ENCODE measurements at places on chromosomes 1 and 21.

DNA sequence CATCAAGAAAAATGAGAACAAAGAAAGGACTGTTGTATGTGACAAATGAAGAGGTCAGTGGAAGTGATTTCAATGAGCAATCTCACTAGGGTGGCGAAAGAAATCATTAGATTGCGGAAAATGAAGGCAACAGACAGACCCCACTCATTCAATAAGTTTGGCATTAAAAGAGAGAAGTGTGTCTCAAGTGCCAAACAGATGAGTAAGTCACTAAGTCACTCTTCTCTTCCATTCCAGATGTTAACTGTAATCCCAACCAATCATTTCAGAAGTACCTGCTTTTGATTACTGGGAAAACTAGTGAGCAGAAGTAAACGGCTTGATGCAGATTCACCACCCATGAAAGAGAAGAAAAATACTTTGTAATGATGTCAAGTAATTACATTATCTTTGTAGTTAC lies 144.3 kb upstream of the PRMT6 start:
- H3K36me3 ChIP-seq: no peaks in the 10 kb centered on the region
- no peak overlapping the region for H3K27ac ChIP-seq
- no peak for DNase-seq
- H3K4me3 ChIP-seq: no peak overlapping the region
- peaks cover 4% of the 10 kb centered on the region for H3K27me3 ChIP-seq
- H3K4me1 ChIP-seq: no peaks in the 10 kb centered on the region

GRCh38 chr1:36342426-36343185 lies 19.2 kb upstream of the EVA1B start:
- peak; percentile 52 for DNase-seq
- no peaks in the 10 kb centered on the region for H3K36me3 ChIP-seq
- H3K4me3 ChIP-seq: no peak overlapping the region
- no peaks in the 10 kb centered on the region for H3K27me3 ChIP-seq
- H3K27ac ChIP-seq: no peak overlapping the region

DNA sequence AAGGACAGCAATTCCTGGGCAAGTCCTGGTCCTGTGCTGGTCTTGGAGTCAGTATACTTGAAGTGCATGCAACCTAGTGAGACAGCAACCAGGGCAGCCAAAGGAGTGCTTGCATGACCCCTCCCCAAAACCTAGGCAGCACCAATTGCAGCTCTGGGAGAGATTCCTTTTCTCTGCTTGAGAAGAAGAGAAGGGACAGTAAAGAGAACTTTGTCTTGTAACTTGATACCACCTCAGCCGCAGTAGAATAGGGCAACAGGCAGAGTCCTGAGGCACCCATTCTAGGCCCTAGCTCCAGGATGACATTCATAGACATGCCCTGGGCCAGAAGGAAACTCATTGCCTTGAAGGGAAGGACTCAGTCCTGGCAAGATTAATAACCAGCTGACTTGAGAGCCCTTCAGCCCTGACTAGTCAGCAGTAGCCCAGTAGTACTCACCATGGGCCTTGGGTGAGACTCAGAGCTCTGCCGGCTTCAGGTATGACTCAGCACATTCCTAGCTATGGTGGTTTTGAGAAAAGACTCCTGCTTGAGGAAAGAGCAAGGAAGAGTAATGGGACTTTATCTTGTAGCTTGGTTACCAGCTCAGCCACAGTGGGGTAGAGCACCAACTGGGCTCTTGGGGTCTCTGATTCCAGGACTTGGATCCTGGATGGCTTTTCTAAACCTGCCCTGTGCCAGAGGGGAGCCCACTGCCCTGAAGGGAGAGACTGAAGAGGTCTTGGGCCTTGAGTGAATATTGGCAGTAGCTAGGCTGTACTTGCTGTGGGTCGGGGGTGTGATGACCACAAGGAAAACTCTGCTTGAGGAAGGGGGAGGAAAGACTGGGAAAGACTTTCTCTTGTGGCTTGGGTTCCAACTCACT lies 51.7 kb upstream of the ACADM start:
- H3K27ac ChIP-seq: no peak overlapping the region
- DNase-seq: no peak
- H3K4me3 ChIP-seq: no peak overlapping the region
- H3K36me3 ChIP-seq: no peaks in the 10 kb centered on the region

GRCh38 chr1:2972011-2972878 lies 49.0 kb upstream of the ACTRT2 start:
- DNase-seq: no peak
- H3K4me1 ChIP-seq: peaks cover 9% of the 10 kb centered on the region
- no peaks in the 10 kb centered on the region for H3K27me3 ChIP-seq

GRCh38 chr1:150162862-150163706 lies 13.4 kb downstream of the PLEKHO1 start:
- peaks cover 7% of the 10 kb centered on the region for H3K36me3 ChIP-seq
- peak overlapping the region; percentile 84 for H3K4me3 ChIP-seq
- no peaks in the 10 kb centered on the region for H3K27me3 ChIP-seq
- no peak for DNase-seq
- peaks cover 74% of the 10 kb centered on the region for H3K4me1 ChIP-seq
- H3K27ac ChIP-seq: peak overlapping the region; percentile 99

DNA sequence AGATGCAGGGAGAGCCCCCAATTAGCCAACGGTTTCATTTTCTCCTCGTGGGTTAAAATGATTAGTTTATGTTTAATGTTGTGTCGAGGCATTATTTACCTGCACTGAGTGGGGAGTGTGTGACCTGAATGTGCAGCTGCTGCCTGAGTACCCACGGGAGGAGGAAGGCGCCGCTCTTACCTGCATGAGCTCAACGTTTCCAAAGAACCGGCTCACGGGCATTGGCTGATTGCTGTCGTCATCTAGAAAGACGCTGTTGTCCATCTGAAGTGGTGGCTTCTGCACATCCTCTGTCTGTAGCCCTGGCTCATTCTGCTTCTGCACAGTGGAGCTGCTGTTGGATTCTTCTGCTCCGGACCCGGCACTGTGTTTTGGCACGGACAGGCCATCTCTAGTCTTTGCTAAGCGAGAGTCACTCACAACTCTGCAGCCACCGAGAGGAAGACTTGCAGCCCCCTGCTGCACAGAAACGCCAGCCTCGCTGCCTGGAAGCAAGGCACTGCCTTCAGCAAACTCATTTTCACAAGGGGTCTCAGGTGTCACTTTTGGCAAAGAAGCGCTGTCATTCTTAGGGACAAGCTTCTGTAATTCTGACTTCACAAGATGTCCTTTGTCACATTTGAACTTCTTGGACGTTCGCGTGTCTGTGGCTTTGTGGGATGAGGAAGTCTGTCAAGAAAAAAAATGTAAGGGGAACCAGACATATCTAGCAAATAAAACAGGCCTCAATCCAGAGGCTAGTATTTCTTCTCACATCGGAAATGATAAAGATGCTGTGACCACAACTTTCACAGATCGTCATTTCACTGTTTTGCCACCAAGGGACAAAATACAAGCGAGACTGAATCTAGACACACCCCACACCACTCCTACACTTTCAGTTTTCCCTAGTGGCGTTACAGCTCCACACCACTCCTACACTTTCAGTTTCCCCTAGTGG lies 9.4 kb downstream of the C1orf174 start:
- H3K4me1 ChIP-seq: peaks cover 15% of the 10 kb centered on the region
- no peak overlapping the region for H3K4me3 ChIP-seq
- no peak overlapping the region for H3K27ac ChIP-seq
- DNase-seq: no peak

DNA sequence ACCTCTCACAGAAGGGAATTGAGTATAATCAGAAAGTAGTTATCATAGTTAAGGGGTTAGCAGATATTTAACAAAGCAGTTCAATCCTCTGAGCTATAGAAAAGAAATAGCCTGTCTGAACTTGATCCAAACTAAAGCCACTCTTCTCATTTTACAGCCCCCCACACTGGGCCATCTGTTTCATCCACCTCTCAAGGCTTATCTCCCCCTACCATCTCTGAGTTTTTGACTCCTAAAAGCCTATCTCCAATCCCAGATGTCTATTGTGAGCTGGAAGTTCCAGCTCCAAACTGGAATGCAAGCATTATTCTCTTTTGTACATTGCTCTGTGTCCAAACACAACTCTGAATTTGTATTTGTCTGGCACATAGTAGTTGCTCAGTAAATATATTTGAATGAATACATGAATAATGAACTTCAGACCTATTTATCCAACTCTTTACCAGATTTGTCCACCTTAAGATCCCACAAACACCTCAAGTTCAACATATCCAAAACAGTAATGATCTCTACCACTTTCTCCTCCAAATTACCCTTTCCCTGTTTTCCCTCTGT lies 98.1 kb downstream of the PLPP3 start:
- peaks cover 42% of the 10 kb centered on the region for H3K27me3 ChIP-seq
- H3K27ac ChIP-seq: no peak overlapping the region
- peaks cover 14% of the 10 kb centered on the region for H3K36me3 ChIP-seq
- H3K4me3 ChIP-seq: no peak overlapping the region

DNA sequence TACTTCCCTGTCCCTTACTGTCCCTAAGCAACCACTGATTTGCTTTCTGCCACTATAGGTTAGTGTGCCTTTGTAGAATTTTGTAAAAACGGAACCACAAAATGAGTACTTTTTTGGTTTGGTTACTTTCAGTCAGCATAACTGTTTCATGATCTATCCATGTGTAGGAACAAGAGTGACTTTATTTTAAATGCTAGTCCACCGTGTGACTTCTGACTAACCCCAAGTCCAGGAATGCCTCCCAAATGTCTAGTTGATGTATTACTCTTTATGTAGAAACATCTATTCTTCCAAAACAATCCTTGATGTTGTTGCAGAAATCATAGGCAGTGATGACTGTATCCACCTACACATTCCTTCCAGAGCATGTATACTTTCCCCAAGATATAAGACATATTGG lies 21.3 kb downstream of the ATPAF1 start:
- H3K27me3 ChIP-seq: no peaks in the 10 kb centered on the region
- H3K27ac ChIP-seq: no peak overlapping the region
- peaks cover 33% of the 10 kb centered on the region for H3K36me3 ChIP-seq
- H3K4me3 ChIP-seq: no peak overlapping the region
- DNase-seq: no peak

DNA sequence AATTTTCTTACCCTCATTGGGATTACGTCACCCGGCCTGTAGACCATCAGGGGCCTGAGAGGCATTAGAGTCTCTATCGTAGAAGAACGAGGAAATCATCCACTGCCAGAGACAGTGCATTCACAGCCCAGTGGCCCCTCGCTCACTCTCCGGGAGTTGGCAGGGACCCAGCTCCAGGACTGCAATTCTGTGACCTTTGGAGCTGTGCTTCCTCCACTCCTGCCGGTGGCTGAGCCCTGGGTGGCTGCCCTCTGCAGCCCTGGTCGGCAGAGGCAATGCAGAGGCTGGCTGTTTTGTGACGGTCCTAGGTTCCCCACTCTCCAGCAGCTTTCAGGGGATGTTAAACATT lies 12.7 kb downstream of the SLC37A1 start:
- peaks cover 76% of the 10 kb centered on the region for H3K4me1 ChIP-seq
- peak overlapping the region; percentile 99 for H3K27ac ChIP-seq
- no peaks in the 10 kb centered on the region for H3K27me3 ChIP-seq
- H3K36me3 ChIP-seq: peaks cover 23% of the 10 kb centered on the region
- peak overlapping the region; percentile 78 for H3K4me3 ChIP-seq

DNA sequence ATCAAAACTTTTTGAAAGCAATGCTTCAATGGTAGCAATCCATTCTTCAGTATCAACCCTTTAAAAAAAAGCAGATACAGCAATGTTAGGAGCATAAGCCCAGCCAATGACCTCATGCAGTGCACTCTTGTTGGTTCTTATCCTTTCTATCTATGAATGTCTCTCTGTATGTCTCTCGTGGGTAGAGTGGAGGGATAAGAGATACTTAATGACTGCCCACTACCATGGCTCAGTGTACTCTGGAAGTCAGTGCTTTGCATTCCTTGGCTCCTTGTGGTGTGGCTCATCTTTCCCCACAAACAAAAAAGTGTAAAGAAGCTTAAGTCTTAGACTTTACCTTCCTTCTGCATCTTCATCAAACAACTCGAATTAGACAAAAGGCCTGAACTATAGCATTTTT lies 50.3 kb downstream of the PCSK9 start:
- no peak overlapping the region for H3K4me3 ChIP-seq
- H3K27me3 ChIP-seq: no peaks in the 10 kb centered on the region
- no peak for DNase-seq
- peaks cover 2% of the 10 kb centered on the region for H3K4me1 ChIP-seq

DNA sequence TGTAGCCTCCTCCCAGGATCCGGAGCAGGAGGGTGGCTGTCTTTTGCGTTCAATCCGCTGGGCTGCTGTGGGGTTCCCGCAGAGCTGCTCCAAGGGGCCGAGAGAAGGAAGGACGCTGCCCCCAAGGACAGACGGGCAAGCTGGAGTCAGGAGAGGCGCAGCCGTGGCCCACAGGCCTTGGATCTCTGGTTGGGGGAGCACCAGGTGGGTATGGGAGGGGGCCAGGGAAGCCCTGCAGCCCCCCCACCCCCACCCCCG lies 15.9 kb upstream of the SKI start:
- H3K4me1 ChIP-seq: no peaks in the 10 kb centered on the region
- H3K36me3 ChIP-seq: no peaks in the 10 kb centered on the region

DNA sequence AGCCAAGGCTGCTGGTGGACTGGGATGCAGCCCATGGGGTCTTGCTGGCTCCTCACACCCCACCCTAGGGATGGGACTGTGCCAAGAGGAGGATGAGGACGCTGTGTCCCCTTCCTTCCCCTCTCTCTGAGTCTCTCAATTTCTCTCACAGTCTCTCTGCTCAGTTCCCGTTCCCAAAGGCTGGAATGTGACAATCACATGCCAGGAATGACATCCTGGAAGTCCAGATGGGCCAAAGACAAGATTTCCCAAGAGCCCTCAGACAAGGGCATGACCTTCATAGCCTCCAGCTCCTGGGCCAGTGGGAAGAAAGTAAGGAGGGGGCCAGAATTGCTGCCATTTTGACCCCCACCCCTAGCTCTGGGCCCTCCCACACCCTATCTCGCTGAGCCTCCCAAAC lies 7.6 kb upstream of the CDCP2 start:
- DNase-seq: no peak
- no peaks in the 10 kb centered on the region for H3K27me3 ChIP-seq
- no peaks in the 10 kb centered on the region for H3K4me1 ChIP-seq
- H3K27ac ChIP-seq: no peak overlapping the region
- no peak overlapping the region for H3K4me3 ChIP-seq

- peaks cover 18% of the 10 kb centered on the region for H3K27me3 ChIP-seq
- no peak for DNase-seq
- H3K36me3 ChIP-seq: no peaks in the 10 kb centered on the region
- H3K4me3 ChIP-seq: no peak overlapping the region
- no peak overlapping the region for H3K27ac ChIP-seq
- H3K4me1 ChIP-seq: peaks cover 13% of the 10 kb centered on the region
These were observed 15.1 kb downstream of the NFASC start for GRCh38 chr1:204885790-204886189.

- no peaks in the 10 kb centered on the region for H3K36me3 ChIP-seq
- no peaks in the 10 kb centered on the region for H3K4me1 ChIP-seq
- H3K4me3 ChIP-seq: no peak overlapping the region
These were observed 103.6 kb upstream of the COL6A1 start for GRCh38 chr21:45877821-45878469.

DNA sequence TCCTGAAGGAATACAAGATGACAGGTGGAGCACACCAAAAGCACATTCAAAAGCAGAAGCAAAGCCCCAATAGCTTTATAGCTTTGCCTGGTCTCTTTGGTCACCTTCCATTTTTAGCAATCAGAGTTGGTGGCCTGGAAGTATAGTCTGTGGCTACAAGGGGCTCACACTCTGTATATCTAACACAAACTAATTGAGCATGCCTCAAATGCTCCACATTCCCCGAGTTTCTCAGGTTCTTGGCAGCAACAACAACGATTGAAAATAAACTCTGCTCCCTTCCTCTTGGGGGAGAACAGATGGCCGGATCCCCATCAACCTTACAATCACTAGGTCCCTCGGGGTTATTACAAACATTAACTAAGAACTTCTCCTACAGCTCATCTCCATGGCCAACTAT lies 24.9 kb upstream of the TADA1 start:
- H3K36me3 ChIP-seq: peaks cover 23% of the 10 kb centered on the region
- no peak overlapping the region for H3K27ac ChIP-seq
- no peak overlapping the region for H3K4me3 ChIP-seq
- H3K4me1 ChIP-seq: peaks cover 25% of the 10 kb centered on the region

All from naive B cell (primary cell).